ENCODE measurements at places on chromosomes 6 and 20.

DNA sequence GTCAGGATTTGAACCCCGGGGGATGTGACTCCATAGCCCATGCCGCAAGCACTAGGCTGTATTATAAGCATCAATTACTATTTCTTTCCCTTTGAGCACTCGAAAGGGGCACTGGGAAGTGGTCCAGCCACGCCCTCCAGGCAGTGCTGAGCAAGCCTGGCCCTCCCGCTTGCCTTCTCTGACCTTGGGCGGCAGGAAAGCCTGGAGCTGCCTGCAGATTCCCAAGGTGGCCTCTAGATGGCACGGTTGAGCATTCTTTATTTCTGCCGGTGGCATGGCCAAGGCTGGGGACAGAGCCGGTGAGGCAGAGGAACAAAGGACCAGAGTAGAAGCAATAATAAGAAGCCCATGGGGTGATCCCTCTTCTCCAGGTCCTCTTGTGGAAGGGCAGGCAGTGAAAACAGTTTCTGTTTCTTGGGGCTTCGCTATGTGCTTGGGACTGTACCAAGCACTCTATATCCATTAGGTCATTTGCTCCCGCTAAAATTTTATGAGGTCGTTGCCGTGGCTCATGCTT lies 32.0 kb downstream of the ARHGAP40 start:
- DNase-seq = peak; percentile 51

DNA sequence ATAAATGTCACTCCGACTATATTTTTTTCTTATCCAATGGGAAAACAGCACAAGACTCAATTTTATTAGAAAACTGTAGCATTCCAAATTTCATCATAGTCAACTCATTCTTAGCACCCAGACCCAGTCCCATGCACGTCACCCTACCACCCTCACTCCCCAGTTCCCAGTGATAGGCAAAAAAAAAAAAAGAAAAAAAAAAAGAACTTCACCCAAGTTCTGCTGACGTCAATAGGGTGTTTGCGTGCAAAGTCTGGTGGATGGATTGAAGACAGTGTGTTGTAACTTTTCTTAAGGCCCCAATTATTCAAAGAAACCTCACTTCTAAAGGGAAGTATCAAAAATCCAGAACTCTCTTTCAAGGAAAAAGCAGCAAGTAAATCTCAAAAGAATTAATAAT lies 213.9 kb upstream of the PRDM1 start:
- DNase-seq = no peak

DNA sequence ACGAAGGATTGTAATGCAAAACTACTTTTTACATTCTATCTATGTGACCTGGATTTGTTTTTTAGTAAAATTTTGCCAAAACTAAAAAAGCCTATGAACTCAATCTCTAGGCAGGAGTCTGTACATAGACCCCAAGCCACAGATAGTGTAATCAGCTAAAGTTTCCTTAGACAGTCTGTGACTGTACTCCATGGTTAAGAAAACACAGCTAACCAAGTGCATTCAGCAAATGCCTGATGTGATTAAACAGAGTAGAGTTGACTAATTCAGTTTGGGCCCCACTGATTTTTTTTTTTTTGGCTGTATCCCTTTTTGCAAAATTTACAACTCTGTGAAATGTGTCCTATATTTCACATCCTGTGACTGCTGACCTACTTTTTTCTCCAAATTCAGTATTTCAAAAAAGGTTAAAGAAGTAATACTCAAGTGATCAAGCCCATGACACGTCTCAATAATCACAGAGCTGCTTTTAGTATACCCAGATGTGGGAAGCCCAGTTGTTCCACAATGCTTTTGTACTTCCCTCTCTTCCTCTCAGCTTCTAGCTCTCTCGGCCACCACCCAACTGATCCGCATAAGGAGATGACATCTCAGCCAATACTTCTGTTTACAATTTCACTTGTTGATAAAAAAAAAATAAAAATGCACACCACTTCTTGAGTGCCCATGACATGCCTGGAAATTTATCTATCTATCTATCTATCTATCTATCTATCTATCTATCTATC lies 108.8 kb upstream of the TBX18 start:
- DNase-seq = no peak

- no peak for DNase-seq
These were observed 83.4 kb upstream of the XRN2 start for GRCh38 chr20:21219686-21220085.

DNA sequence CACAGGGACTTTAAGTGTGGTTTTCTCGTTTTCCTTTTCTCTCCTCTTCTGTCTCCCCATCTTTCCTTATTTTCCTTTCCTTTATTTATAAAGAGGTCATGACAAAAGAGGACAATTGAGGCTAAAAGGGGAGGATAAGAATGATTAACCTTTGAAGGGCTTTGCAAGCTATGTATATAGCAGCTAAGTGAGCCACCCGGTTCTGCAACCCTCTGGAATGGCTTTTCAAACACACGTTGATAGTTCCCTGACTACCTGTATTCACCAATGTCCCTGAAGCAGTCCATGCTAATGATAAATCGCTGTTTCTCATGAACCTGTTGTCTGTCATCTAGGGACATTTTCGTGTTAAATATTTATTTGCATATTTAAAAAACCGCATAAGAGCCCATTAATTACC lies 124.4 kb upstream of the RALGAPA2 start:
- no peak for DNase-seq

DNA sequence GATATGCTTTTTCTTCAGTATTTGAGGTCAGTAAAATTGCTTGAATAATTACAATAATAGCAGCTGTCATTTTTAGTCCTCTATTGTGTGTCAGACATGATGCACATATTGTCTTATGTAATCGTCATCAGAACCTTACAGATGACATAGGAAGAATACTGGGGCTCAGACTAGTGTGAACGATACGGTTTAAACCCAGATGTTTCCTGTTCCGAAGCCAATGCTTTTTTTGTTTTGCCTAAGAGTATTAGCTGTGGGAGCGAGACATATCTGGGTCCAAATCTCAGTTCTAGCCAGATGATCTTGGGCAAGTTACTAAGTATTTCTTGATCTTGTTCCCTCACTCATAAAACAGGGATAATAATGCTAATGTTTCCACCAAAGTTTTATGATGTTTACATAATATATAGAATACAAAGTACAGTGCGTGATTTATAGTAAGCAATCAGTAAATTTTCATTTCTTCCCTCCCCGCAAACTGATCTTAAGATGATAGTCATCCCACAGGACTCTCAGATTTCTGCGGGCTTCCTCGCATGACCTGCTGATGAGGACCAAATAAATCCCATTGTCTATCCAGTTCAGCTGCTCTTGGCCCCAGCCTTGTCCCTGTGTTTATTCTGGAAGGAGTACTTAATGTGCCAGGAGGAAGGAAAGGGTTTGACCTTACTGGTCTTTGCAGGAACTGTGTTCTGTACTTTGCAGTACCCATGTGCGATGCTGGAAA lies 98.2 kb downstream of the CAP2 start:
- DNase-seq = peak; percentile 60

GRCh38 chr20:47456952-47457724 lies 44.5 kb upstream of the NCOA3 start:
- DNase-seq = no peak

- DNase-seq = peak; percentile 5
These were observed 161.5 kb upstream of the ADGRB3 start for GRCh38 chr6:68473433-68474210.

GRCh38 chr6:133352046-133352445 lies 110.9 kb downstream of the EYA4 start:
- no peak for DNase-seq

DNA sequence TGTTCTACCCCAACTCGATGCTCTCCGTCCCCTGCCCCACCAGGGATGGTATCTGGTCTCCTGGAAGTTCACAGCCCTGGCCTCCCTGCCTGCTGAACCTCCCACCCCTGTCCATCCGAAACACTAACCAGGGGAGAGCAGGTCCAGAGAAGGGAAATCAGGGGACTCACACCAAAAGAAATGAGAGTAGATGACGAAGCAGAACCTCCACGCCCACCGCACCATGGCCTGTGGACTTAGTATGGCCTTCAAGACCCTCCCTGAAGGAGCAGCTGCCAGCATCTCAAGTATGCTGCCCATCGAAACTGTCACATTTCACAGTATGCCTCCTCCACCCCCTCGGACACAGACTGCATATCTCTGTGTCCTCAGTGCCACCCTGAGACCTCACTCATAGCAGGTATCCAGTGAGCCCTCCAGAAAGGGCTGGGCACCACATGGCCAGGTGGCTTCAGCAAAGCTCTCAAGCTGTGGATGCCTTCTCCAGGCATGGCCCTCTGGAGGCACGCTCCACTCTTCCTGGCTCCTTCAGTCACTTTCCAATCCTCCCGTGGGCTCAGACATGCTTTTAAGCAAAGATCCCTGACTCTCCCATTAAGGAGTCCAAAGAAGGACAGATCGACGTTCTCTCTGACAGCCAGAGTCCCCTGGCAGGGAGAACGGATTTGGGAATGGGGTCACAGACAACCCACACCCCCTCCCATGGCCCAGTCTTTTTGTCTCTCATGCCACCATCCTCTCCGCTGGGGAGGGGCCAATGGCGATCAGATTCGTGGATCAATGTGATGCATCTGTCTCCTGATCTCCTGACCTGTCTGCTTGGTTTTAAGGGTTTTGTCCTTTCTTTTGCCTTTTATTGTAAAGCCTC lies 158.4 kb downstream of the ANKRD60 start:
- DNase-seq = no peak

DNA sequence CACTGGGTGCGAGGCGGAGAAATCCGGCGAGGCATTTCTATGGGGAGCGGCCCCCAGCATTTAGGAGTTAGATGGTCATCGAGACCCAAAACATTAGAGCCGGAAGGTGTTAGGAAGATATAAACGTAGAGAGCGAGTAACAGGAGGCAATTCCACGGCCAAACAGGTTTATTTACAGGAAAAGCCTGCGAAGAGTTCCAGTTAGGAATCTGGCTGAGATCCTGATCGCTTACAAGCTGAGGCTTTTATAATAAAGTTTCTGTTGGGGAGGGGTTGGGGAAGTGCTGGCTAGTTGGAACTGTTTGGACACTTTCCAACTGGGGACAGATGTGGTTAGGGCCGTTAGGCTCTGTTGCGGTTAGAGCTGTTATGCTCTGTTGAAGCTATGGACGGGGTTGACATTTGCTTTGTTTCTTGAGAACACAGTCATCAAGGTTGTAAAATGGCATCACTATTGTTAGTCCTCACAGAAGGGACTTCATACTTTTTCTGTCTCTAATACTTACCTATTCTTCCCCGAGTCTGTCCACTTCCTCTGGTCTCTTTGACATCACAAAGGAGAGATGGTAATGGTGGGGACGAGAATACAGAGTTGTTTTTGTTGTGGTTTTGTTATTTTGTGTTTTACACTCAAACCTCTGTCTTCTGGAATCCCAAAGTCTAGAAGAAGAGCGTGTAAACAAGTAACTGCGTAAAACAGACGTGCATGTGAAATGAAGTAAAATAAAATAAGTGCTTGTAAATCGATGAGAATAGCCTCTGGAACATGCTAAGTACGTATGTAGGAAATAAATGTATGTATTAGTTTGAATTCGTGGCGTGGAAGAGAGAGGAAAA lies 554 bp upstream of the ZSCAN31 start:
- peak; percentile 76 for DNase-seq

- no peak for DNase-seq
These were observed 91.4 kb upstream of the NEDD9 start for GRCh38 chr6:11323666-11324452.

All from NCI-H69 (cell line).